Right lobe of liver (tissue), 6 donors: ENCODE measurements at places on chromosomes 6 and 20.

- peak; percentile 49 for DNase-seq
These were observed 18.3 kb downstream of the CHRNA4 start for GRCh38 chr20:63342561-63343459.

GRCh38 chr6:148316308-148316707 is 26.3 kb upstream of the SASH1 start:
- no peak for DNase-seq

DNA sequence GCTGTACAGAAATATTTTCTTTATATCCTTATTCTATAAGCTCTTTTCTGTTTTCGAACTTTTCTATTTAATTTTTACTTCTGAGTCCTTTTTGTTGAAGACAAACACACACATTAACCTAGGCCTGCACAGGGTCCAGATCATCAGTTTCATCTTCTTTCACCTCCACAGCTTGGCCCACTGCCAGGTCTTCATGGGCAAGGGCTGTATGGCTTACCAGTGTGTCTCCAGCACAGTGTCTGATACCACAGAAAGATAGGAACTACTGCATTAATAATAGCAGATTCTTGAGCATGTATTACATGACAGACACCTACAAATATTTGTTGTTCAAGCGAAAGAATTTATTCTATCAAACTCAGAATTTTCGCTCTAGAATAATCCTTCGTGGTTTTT is 24.4 kb downstream of the QKI start:
- DNase-seq: peak; percentile 61

GRCh38 chr20:8918145-8918544 is 150.7 kb upstream of the PLCB4 start:
- no peak for DNase-seq

- no peak for DNase-seq
These were observed 65.4 kb downstream of the OR2J2 start for GRCh38 chr6:29236060-29236459.

DNA sequence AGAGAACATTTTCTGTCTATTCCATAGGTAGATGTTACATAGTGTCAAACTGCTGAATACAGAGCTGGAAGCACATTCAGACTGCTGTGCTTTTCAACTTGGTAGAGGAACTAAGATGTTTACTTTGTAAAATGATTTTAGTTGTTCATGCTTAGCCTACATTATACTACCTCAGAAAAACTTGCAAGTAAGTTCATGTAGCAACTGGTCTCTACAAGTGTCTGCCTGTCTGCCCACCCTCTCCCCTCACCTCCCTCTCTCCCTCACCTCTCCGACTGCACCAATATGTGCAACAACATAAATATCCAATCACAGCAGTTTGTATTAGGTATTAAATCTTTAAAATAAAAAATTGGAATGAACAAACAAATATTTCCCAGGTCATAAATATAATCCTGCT is 25.3 kb downstream of the ELOVL4 start:
- DNase-seq: no peak

- DNase-seq: no peak
These were observed 208.6 kb downstream of the MOXD1 start for GRCh38 chr6:132192631-132193030.

- DNase-seq: no peak
These were observed 230.5 kb downstream of the ZMYND8 start for GRCh38 chr20:47125758-47126591.

GRCh38 chr6:121222656-121223055 is 111.6 kb downstream of the TBC1D32 start:
- DNase-seq: no peak

GRCh38 chr6:32954986-32955802 is 2.3 kb upstream of the HLA-DMA start:
- no peak for DNase-seq

DNA sequence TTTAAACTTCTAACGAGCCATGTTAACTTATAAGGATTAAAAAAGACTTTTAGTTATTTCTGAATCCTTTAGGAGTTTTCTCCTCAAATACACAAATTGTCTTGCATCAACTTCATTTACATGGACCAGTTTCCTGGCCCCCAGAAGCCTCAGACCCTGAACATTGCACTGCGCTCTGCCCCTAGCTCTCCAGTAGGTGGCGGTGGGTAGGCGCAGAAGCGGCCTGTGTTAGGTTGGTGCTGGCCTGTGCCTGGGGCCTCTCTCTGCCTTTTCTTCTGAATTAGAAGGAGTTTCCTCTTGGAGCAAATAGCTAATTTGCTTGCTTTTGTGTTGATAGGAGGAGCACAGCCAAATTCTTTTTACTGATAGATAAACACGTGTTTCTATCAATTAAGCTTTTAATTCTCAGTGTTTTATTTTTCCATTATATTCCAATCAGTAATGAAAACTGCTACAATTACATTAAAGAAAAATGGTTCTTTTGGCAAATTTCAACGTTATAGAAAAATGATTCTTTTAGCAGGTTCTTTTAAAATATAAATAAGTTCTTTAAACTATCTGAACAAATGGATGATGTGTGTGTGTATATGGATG is 44.4 kb downstream of the DTD1 start:
- peak; percentile 67 for DNase-seq

DNA sequence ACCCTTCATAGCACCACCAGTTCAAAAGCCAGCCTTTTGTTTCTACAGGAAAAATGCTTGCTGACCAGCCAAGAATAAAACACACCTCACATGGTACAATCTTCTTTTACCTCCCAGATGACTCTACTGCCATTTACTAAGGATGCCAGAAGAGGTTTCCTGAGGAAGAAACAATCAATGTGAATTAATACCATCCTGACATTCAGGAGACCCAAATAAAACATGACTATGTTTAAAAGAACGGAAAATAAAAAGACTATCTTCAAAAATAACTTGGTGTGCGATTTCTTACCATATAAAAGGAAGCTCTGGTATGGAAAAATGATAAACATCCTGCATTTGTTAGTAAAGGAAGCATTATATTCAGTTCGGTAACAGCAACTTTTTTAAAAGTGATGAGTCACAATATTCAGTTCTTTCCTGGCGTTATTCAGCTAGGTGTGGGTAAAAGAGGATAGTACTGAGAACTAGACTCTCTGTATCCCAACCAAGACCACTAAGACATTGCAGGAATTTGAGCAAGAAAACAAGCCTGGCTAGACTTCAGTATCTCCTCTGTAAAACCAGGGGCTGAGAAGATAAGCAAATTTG is 16.3 kb downstream of the COL21A1 start:
- no peak for DNase-seq

DNA sequence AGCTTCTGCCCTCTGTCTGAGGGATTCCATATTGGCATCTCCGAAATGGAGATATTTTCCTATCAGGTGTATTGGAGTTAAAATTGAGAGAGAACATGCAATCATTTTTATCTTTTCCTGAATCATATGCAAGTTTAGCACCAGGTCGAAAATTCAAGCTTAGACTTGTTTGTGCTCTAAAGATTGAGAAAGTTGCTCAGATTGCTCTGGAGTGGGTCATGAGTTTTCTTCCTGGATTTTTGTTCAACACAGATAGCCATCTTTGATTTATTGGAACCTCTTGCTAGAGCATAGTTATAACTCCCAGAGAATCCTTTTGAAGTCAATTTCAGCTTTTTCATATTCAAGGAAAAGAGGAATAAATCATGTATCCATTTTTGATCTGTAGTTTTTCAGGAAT is 373.5 kb upstream of the FLRT3 start:
- no peak for DNase-seq

GRCh38 chr6:47165918-47166317 is 123.8 kb upstream of the ADGRF1 start:
- no peak for DNase-seq

DNA sequence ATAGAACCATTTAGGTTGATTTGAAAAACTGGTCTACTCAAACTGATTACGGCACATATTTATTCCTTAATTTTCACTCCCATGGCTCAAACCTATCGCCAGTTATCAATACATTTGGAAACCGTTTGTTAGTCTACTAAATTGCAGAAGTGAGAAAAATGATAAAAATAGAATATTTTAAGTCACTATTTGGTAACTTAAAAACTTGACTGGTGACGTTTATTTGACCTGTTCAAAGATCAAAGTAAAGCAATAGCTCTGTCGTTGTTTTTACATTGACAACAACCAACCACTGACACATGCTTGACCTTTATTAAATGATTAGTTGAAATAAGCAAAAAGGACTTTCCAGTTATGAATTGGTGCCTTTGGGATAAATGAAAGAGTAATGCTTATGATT is 402.9 kb upstream of the MAP3K7 start:
- DNase-seq: no peak

GRCh38 chr6:35054106-35054742 is 86.9 kb downstream of the TCP11 start:
- DNase-seq: no peak

DNA sequence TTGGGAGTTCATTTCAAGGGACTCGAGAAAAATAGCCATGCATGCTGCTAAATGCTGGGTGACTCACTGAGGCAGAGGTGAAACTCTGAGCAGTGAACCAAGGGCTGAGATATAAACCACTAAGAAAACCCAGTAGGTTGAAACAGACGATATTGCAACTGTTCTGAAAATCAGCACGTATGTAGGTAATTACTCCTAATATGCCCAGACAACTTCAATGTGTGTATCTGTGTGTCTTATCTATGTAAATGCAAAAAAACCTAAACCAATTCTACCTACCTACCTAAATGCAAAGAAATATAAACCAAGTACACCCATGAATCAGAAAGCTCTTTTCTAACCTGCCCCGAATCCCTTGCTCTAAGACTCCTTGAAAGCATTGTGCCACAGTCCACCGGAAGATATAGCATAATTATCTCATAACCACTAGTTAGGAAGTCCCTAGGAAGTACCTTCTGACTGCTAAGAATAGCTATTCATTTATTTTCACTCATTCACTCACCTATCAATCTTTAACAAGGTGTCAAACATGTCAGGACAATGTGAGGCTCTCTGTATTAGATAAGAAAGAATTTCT is 458.7 kb upstream of the RUNX2 start:
- no peak for DNase-seq

DNA sequence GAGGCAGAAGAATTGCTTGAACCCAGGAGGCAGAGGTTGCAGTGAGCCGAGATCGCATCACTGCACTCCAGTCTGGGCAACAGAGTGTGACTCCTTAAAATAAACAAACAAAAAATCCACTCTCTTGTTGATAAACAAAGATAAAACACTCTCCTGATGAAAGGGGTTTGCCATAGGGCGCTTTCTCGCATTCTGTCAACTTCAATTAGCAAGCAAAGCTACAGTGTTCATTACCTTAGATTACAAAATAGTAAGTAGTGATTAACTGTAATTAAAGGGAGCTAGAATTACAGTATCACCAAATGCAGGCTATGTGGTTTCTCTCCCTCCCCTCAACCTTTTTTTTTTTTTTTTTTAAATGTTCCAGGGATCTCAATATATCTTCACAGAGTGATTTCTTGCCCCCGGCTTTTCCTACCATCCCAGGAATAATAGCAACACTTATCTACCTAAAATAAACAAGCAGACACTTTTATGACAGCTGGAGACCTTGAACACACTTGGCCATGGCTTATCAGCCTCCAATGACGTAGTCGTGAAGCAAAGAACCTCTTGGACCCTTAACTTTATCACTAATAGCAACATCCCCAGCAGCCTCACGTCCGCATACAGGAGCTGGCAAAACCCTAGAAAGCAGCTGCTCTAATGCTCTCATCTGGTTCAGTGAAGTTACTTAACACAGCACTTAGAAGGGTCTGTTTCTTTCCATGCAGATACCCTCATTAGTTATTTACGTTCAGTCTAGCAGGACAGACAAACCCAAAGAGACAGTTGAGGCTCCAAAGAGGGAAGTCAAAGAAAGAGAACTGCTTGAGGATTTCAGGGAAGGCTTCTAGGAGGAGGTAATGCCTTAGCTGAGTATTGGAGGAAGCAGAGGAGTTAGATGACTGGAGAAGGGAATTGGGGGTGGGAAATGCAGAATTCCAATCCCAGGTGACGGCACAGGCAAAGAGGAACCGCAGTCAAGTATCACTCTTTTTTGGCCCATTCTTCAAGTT is 37.9 kb upstream of the NEDD9 start:
- DNase-seq: no peak

DNA sequence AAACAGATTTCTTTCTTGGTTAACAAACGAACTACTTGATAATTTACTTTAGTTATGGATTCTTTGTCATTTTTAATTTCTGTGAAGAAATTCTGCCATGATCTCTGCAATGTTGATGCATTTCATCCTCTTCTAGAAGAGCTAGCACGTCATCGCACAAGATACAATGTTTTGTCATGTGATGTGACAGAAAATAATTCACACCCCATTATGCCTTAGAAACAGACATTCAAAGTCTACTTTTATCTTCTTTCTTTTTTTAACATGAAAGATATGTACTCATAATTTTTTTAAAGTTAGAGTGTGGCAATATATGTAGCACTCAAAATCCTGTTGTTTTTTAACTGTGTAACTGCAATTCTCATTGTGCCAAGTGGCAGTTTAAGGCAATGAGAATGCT is 39.6 kb upstream of the NELFCD start:
- DNase-seq: no peak

GRCh38 chr6:20364327-20364726 is 37.4 kb upstream of the E2F3 start:
- DNase-seq: no peak

DNA sequence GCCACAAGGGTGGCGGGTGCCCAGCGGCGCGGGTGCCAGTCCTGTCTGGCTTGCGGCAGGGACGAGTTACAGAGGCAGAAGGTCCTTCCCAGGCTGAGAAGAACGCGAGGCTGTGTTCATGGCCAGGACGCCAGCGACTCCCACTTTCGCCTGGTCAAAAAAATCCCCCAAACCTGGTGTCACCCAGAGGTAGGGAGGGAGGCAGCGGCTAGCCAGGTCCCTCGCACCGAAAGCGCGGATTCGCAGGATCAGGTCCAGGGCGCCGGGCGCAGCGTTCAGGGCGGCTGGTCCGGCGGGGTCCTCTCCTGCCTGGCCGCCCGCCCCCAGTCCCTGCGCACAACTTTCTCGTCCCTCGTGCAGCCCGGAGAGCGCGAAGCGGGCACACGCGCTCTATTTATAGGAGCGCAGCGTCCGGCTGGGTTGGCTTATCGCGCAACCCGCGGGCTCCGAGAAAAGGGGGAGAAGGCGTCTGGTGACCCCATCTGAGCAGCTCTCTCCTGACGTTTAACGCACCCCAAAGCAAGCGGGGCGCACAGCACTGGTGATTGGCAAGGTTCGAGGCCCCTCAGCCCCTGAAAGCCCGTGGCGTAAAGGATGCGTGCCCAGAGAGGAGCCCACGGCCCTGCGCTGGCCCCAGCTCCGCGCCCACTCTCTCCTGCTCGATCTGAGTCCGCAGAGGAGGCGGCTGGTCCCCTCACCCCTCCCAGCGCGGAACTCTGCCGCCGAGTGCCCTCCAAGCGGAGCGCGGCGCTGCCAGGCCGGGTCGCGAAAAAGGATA is 519 bp downstream of the CBLN4 start:
- no peak for DNase-seq

DNA sequence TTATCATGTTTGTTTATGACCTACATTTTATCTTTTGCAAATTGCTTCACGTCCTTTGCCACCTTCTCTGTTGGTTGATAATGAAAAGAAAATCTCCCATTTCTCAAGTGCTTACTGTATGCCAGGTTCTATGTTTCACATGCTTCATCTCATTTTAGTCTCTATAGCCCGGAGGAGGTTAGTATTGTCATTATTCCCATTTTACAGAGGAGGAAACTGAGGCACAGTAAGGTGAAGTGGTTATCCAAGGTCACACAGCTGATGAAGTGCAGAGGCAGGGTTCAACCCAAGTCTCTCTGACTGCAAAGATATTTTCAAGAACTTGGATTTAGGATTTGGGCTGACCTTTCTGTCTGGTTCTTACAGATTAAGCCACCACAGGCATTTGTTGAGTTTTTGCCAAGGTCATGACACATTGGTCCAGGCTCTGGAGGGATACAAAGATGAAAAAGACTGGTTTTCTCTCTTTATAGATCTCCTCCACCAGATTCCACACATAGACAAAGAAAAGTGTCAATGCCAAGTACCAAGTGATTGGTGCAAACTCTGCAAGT is 20.6 kb downstream of the CNBD2 start:
- no peak for DNase-seq
